ENCODE measurements at places on chromosomes 6 and 20.

- DNase-seq, result peak; percentile 66
Measured at GRCh38 chr20:36467076-36467999, 74.0 kb upstream of the MYL9 start.

GRCh38 chr6:128238225-128238624 lies 282.2 kb downstream of the PTPRK start:
- DNase-seq, result no peak

GRCh38 chr20:36756496-36756895 lies 10.6 kb upstream of the NDRG3 start:
- no peak for DNase-seq

- no peak for DNase-seq
Measured at GRCh38 chr6:66854014-66854413, 1147.0 kb upstream of the EYS start.

GRCh38 chr6:151004383-151005024 lies 139.0 kb downstream of the MTHFD1L start:
- no peak for DNase-seq

Measured in GM20000 (cell line).